HS-27A (cell line): ENCODE measurements at places on chromosomes 1 and 21.

DNA sequence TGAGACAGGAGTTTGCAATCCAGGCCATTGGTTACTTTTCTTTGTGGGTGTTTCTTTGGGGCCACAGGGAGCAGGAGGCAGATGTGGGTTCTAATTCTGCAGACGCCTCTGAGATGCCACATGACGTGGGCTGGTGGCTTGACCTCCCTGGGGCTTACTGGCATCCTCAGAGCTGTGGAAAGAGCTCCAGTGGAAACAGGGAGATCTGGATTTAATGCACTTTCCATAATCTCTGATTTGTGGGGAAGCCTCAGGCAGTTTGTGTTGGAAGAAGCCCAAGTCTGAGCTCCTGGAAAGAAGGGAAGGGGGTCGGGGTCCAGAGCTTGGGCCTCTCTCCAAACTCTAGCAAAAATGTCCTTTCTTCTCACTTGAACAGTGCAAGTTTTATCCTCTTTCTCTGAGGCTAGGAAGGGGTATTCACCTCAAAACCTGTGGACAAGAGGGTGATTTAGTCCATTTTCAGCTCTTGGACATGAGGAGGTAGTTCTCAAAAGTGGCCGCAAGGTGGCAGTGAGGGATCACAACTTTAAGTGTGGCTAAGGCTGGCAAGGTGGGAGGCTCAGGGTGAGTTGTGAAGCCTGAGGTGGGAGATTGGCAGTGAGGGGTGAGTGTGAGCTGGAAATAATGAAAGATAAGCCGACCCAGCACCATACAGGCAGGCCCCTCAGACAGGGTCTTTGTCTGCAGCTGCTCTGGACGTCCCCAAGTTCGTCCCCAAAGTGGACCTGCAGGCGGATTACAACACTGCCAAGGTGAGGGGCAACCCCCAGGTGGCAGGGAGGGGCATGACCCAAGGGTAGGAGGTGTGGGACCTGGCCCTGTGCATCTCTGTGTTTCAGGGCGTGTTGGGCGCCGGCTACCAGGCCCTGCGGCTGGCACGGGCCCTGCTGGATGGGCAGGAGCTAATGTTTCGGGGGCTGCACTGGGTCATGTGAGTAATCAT, 9.2 kb downstream of the IKBKE start:
- DNase-seq: no peak

DNA sequence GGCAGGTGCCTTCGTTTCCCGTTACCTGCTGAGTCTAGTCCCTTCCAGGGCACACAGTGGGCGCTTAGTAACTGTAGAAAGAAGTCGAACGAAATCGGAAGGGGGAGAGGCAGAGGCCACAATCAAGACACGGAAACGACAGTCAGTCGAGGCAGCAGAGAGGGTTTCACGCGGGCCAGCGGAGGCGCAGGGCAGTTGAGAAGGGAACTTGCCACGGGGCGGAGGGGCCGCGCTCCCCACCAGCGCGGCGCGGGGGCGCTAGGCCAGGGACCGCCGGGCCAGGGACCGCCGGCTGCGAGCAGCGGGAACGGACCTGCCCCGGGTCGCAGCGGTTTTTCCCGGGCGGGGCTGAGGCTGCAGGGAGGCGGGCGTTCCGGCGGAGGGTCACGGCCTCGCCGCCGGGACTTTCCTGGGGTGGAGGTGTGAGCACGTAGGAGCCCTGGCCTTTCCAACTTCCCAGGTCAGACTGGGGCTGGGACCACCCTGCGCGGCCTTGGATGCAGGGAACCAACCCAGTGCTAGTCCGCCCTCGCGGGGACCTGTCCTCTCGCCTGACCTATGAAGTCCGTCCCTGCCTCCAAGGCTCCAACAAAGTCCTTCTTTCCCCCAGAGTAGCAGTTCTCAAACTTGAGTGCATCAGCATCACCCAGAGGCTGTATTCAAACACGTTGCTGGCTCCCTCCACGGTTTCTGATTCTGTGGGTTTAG, 150.1 kb upstream of the FGGY start:
- DNase-seq: no peak

DNA sequence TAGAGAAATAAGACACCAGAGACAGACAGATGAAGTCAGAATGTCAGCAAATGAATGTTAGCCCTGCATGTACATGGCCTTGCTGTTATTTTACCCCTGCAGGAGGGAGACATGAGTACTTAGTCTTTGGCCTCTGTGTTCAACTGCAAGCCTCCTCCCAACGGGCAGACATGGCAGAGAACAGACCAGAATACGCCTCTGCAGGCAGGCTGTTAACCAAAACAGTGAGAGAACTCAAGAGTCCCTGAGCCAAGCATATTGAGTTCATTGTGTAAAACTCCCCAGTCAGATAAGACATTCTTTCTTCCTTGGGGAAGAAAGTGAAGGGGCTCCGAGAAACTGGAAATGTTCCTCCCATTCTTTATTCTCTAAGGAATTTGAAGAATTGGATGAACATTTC, 150.9 kb downstream of the PHTF1 start:
- DNase-seq: no peak

GRCh38 chr1:159509440-159510228, 26.2 kb downstream of the OR10J5 start:
- no peak for DNase-seq

DNA sequence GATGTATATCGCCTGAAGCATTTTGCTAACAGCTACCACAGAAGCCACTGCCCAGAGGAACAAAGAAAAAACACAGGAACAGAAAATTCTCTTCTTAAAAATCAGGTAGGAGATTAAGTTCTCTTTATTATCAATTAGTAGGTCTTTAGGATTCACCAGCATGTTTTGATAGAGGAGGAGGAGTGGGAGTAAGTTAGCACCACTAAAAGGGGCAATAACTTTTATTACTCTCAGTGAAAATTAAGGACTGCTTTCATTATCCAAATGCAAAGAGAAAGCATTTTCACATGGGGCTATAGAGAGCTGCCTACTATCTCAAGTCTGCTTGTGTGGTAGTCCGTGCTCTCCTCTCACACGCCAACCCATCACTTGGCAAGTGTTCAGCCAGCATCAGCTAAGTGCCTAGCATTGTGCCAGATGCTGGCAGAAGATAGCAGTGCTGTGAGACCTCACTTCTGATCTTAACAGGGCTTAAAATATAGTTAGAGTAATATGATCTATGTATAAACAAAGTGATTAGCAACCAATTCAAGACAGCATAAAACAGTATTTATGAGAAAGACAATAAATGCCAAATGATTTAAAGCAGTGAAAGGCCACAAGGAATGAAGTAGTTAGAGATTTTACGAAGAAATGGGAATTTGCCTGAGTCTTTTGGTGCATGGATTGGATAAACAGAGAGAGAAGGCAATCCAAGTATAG, 39.8 kb downstream of the ASTN1 start:
- DNase-seq: no peak

DNA sequence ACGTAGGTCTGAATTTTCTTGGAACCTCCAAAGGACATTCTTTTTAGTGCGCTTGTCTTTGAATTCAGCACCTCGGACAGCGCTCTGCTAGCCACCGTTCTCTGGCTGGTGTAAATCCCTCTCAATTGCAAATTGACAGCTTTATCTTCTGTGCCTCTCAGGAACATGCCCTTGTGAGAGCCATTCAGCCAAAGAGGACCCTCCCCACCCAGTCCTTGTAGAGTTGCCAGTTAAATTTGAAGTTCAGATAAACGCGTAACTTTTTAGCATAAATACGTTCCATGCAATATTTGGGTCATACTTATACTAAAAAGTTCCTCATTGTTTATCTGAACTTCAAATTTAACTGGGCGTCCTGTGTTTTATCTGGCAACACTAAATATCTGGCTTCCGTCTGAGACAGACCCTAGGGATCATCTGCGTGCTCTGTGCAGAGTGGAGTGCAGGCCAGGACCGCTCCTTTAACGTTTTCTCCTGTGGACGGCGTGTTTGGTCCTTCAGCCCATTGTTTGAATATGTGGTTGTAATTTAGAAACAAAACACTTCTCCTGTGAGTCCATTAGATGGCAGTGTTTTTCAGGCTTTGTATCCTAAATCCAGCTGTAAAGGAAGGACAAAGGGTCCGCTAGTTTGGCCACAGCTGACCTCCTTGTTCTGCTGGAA, 7.0 kb downstream of the KCNAB2 start:
- peak; percentile 39 for DNase-seq

DNA sequence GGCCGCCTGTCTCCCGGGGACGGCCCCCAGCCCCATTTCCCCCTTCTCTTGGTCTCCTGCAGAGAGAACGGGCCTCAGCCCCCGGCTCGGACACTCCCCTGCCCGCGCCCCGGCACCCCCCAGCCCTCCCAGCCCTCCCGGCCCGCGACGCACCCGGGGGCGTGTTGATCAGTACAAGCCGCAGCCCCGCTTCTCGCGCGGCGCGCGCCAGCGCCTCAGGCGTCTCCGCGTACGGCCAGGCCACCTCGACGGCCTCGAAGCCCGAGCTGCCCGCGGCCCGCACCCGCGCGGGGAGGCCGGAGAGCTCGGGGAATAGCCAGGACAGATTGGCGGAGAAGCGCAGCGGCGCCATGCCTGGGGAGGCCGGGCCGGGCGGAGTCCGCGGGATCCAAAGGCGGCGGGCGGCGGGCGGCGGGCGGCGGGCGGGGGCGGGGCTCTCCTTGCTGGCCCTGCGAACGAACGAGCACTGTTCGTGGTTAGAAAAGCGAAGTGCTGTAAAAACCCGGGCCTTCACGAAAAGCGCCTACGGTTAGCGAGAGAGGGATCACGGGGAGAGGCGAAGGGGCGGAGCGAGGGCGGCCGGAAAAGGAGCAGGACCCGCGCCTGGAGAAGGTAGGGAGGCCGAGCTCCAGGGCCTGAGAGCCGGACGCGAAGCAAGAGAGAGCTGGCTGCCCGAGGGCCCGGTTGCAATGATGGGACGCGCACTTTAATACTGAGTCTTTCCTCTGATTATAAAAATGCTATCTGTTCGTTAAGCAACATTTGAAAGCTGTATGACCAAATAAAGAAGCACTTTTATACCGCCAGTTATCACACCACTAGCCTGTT, at the start of gene HYI:
Gene HYI, minus strand, starts transcription at position 490 of the 828 bp plus-strand sequence. Its CDS starts 138 bp downstream, at position 352.
- peak; percentile 82 for DNase-seq

DNA sequence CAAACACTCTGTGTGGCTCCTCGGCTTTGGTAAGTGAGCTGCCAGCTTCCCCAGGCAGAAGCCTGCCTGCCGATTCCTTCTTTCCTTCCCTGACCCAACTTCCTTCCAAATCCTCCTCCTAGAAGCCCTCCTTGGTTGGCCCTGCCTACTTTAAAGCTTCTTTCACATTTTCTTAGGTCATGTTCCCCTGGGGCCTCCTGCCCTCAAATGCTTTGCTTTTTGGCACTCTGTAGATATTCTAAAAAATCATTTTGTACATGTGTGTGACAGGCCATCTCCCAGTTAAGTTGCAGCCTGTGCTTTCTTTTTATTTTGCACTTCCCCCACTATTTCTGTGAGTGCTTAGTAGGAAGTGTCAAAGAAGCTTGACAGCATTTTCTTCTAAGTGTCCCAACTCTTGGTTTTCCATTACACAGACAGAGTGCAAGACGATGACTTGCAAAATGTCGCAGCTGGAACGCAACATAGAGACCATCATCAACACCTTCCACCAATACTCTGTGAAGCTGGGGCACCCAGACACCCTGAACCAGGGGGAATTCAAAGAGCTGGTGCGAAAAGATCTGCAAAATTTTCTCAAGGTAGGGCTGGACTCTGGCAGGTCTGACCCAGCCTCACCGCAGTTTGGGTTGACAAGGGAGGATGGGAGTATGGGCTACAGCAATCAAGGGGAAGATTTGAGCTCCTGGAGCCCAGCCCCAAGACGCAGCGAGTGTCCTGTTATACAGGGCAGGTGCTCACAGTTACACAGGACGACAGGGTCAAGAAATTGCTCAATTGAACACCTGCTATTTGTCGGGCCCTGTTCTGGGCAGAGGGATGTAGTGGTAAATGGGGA, at the start of gene S100A9:
Gene S100A9, plus strand, starts transcription at position 2 of the 838 bp plus-strand sequence. Its CDS starts 430 bp downstream, at position 432.
- no peak for DNase-seq

DNA sequence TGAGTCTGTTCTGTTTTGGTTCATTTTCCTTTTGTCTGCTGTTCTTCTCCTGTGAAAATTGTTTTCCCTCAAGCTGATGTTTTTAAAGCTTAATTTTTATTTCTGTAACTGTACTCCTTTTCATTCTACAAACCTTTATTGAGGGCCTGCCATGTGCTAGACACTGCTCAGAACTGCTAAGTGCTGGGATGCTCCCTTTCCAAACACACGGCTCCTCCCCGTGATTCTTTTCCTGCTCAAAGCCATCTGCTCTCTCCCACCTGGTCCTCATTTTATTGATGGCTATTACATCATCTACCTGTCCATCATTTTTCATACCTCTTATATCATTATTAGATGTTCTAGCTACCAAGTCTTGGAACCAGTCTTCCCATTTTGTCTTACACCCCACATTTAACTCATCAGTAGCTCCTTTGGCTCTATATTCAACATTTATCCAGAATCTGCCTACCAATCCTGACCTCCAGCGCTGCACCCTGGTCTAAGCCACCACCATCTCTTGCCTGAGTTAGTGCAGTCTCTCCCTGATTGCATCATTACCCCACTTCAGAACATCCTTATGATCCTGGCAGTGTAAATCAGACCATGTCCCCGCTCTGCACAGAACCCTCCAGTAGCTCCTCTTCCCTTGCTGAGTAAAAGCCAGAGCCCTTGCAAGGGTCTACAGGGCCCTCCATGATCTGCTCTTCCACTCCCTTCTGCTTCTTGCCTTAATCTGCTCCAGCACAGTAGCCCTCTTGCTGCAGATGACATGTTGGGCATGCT, 118.1 kb downstream of the CACNA1E start:
- DNase-seq: no peak

DNA sequence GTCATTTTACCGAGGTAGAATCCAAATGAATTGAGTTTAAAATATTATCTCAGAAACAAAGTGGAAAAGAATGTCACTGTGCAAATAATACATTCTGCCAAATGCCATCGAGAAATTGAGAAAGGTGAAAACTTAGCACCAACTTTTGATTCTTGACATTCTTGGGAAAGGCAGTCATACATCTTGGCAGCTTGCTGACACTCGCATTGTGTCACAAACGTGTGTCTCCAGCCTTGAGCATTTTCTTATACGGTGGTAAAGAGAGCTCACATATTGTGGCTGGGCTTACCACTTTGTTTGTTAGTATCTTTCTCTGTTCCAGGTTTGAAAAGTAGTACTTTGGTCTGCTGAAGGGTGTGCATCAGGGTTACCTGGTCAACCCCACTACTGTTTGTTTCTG, 1456.1 kb downstream of the BRINP3 start:
- DNase-seq: peak; percentile 22

DNA sequence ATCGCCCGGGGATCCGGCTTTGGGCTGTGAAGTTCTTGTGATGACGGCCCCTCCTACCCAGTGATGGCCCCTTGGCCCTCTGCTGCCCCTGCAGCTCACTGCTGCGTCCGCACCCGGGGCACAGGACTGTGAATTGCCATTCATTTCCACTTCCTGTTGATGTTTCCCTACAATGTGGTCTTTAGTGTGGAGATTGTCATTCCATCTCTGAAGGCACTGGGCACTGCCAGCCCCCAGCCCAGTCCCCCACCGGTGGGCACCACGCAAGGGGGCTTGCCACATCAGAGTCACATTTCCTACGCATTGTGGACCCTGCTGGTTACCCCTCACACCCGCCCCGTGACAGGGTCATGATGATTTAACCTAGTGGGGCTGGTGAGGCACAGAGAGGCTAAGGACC, 2.5 kb upstream of the MX2 start:
- DNase-seq: no peak
